ENCODE measurements at places on chromosomes 13 and 19.
A peak's percentile ranks its signal among the peaks of the same experiment; 100 is the strongest.

DNA sequence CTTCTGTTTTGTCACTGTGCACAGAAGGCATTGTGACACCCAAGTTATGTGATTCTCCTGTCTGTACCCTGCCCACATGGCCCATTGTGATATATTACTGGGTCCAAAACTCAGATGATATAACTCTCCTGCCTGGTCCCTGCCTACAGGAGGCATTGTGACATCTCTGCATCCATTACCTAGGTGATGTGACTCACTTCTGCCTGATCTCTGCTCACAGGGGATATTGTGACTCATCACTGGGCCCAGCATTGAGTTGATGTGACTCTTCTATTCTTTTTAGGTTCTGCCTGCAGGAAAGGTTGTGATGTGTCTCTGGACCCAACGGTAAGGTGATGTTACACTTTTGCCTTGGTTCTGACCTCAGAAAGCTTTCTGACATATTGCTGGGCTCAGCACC is 67.9 kb upstream of the ZNF724 start:
- peak; percentile 17 for DNase-seq

GRCh38 chr19:1762243-1763117 is 9.2 kb downstream of the ONECUT3 start:
- no peak for DNase-seq

DNA sequence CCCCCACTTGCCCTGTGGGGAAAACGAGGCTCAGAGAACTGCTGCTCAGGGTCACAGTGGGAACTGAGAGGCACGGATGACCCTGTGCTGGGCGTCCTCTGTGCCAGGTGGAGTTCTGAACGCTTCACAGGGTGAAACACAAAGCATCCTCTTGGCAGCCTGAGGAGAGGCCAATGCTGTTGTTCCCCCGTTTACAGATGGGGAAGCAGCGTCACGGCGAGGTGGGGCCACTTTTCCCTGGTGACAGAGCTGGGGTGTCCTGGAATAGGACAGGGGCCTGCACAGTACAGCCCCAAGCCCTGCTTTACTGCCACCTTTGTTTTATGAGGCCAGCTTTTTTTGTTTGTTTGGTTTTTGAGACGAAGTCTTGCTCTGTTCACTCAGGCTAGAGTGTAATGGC is 22.1 kb downstream of the DHX34 start:
- DNase-seq: no peak

- DNase-seq: no peak
Measured at GRCh38 chr13:110179116-110179856, 127.7 kb downstream of the COL4A1 start.

- peak; percentile 11 for DNase-seq
Measured at GRCh38 chr19:23799321-23799720, 40.6 kb upstream of the ZNF681 start.

- no peak for DNase-seq
Measured at GRCh38 chr13:73998631-73999030, 135.6 kb downstream of the KLF12 start.

- DNase-seq: peak; percentile 50
Measured at GRCh38 chr19:42634409-42635232, 39.9 kb upstream of the CEACAM8 start.

DNA sequence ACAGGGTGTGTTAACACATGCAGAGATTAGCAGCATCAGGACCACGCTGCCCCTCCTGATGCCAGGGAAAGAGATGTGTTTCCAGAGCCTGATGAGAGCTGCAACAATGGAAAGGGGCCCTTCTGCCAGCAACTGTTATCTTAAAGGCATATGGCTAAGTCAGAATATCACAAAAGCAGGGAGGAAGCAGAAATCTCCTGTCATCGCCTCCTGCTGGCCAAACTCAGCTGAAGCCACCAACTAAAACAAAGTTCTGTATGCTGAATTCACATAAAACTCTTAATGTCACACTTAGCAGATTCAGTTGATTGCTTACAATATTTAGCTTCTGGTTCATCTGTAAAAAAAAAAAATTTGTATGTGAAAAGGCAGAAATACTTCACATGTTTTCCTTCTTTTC is 178.2 kb downstream of the GPC5 start:
- DNase-seq: no peak

- no peak for DNase-seq
Measured at GRCh38 chr19:18415178-18415867, 3.9 kb upstream of the SSBP4 start.

GRCh38 chr19:8370176-8371010 is 6.4 kb downstream of the ANGPTL4 start:
- no peak for DNase-seq
